ENCODE measurements at places on chromosomes 12 and 14. TPM values are rescaled to one million over a fixed set of nuclear protein-coding genes. Genes with fewer than 3 reads are reported as not detected.

TMEM132C gene
- not detected for total RNA-seq

KRT85 gene
- total RNA-seq: not detected

HOXC4 gene
- 1.1 TPM for total RNA-seq

POTEG gene
- total RNA-seq: not detected

STAC3 gene
- total RNA-seq: 3.5 TPM

LRP1-AS gene
- total RNA-seq: not detected
